Stimulated activated CD8-positive, alpha-beta memory T cell treated with anti-CD3 and anti-CD28 coated beads, Interleukin-15, amount 100 ng/mL, for 48 hours (primary cell): ENCODE measurements at places on chromosomes 5 and 9.
A peak's percentile ranks its signal among the peaks of the same experiment; 100 is the strongest.

DNA sequence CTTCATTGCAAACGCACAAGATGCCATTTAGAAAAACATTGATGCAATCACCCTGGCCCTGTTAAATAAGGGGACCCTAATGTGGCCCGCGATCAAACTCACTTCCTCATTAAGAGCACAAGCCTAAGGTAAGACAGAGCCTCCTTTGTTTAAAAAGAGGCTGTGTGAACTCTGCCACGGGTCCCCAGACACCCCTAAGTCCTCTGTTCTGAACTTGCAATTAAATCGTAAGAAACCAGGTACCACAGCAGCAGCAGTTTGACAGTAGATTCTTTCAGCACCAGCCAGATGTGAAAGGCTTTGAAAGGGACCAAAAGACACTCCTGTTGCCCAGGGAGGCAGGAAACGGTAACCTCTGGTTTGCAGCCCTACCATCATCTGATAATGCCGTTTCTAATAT is 346.3 kb downstream of the TMEM167A start:
- no peak for DNase-seq

DNA sequence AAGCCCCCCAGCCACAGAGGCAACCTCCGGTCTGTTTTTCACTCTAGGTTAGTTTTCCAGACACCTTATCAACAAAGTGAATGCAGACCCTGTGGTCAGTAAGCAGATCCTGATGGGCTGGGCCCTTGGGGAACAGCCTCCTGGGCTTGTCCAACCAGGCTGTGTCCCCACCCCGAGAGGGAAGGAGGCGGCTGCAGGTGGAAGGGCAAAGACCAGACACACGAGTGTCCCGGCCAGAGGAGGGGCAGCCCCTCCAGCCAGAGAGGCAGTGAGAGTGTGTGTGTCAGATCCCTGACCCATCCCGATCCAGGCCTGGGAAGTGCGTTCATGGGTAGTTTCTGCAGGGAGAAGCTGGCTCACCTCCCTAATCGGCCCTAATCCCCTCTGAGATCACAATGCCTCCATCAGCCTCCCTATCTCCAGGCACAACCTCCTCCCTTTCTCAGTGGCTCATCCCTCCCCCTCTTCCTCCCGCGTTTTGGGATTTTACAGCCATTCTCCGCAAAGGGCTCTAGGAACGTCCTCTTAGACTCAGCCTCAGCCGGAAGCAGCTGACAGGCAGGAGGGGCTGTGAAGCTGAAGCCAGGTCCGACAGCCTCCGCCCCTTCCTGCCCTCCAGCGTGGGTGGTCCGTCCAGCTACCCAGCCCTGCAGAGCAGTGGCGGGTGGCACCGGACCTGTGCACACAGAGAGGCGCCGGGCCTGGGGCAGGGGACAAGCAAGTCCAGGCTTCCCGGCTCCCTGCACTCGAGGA is 9.7 kb downstream of the SLC12A7 start:
- no peak for DNase-seq

DNA sequence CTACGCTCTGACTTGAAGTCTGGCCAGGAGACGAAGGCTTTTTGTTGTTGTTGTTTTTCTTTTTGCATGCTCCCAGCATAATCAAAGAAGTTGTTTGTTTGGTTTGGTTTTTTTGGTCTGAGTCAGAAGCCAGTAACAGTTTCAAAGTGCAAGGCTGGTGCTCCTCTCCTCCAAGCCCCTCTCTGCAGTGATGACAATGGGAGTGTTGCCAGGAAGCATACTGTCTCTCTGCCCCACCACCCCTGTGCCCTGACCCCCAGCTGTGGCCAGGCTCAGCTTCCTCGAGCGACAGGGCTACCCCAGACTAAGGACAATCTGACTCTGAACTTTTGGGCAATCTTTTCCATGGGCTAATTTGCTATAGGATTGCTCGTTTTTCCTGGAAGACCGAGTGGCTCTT is 173.8 kb upstream of the PITX1 start:
- no peak for DNase-seq

DNA sequence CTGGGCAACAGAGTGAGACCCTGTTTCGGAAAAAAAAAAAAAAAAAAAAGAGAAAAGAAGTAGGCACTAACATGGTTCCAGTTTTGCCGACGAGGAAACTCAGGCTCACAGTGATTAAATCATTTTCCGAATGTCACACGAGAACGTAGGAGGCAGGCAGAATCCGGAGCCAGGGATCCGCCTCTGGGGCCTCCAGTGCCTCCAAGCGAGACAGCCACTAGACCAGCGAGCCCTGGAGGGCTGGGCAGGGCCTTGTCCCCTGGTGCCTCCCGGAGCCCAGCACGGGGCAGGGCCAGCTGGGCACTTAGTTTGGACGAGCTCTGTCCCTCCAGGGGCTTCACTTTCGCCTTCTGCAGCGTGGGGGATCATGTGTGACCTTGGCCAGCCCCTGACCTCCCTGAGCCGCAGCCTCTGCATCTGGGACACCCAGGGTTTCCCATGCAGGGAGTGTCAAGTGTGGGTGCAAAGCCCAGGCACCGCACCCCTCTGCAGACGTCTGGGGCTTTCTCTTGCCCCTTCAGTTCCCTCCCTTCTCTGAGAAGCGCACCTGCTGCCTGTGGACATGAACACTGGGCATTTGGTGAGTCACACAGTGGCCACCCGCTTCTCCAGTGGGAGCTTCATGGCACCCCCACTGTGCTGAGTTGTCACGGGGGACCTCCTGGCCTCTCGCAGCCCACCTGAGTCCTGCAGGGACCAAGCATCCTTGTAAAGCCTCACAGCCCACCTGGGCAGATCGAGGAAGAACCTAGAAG is 80.3 kb downstream of the RXRA start:
- DNase-seq = no peak

- no peak for DNase-seq
Measured at GRCh38 chr5:8366266-8366665, 497.3 kb downstream of the MTRR start.

- DNase-seq = no peak
Measured at GRCh38 chr9:74479711-74480110, 17.4 kb upstream of the RORB start.

DNA sequence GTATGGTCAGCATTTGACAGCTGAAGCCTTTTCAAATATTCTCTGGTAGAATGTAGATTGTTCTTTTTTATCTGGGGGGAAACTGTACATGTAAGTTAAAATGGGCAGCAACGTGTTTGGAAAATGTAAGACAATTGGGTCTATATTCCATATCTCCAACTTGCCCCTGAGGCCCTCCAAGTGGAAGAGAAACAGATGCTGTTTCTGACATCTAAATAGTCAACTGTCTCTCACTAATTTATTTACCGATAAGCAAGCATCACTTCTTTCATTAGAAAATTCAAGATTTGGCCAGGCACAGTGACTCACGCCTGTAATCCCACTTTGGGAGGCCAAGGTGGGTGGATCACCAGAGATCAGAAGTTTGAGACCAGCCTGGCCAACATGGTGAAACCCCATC is 120.2 kb upstream of the TBCA start:
- no peak for DNase-seq

DNA sequence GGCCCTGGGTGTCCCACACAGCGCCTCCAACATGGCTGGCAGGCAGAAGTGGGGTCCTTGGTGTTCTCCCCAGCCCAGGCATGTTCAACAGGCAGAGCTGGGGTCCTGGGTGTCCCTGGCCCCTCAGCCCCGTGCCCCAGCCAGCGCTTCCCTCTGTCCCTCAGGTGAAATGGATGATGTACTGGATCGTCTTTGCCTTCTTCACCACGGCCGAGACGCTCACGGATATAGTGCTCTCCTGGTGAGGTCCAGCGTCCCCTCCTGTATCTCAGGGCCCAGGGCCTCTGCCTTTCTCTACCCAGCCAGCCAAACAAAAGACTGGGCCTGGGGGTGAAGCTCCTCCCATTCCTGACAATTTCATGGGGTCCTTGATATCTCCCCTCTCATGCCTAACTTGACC is 2.4 kb downstream of the REEP2 start:
- no peak for DNase-seq

DNA sequence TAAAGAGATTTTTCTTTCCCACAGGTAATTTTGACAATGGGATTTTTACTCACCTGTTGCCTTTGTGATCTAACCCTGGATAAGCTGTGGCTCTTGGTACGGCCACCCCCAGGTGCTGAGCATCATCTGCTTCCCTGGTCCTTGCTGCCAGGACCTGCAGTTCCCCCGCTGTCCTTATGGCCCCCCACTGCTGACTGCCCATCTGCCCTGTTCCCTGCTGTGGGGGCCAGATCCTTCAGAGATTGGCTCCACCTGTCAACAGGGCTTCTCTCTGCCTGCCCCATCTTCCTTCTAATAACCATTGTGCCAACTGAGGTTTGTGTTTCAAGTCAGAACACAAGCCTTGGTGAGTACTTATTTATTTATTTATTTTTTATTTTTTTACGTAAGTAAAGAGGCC is 183.3 kb downstream of the MAPKAP1 start:
- no peak for DNase-seq

- no peak for DNase-seq
Measured at GRCh38 chr9:115615821-115616665, 498.1 kb upstream of the TNC start.

- DNase-seq = no peak
Measured at GRCh38 chr9:115016344-115016743, 86.0 kb upstream of the TNFSF8 start.

DNA sequence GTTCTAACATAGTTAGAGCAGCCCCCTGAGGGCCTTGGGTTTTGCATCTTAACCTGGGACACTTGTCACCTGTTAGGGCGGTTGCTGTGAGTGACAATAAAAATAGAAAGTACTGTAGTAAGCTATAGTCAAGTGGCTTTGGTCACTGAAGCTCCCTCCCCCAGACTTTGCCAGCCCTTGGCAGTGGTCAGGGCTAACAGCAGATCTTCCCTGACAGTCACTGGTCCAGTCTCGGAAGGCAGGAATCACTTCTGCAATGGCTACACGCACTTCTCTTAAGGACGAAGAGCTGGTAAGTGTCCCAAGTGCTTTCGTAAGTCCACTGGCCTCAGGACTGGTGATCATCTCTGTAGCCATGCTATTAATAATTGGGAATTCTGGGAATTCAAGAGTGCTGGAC is 115.0 kb upstream of the RUSC2 start:
- DNase-seq = no peak

- DNase-seq = no peak
Measured at GRCh38 chr9:131290036-131290766, 678 bp downstream of the PLPP7 start.

DNA sequence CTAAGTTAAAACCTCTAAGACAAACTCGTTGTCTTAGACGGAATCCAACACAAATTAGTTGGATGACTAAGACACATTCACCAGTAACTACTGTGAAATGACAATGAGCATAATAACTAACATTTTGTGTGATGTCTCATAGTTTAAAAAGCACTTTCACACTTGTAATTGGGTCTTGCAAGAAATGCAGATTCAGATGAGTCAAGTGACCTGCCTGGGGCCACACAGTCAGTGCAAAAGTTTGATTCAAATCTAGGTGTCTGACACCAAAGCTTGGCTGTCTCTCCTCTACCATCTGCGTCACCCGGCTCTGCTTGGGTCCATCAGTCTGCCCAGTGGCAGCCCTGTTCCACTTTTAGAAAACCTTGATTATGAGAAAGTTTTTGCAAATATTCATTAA is 143.7 kb downstream of the TTLL11 start:
- no peak for DNase-seq

DNA sequence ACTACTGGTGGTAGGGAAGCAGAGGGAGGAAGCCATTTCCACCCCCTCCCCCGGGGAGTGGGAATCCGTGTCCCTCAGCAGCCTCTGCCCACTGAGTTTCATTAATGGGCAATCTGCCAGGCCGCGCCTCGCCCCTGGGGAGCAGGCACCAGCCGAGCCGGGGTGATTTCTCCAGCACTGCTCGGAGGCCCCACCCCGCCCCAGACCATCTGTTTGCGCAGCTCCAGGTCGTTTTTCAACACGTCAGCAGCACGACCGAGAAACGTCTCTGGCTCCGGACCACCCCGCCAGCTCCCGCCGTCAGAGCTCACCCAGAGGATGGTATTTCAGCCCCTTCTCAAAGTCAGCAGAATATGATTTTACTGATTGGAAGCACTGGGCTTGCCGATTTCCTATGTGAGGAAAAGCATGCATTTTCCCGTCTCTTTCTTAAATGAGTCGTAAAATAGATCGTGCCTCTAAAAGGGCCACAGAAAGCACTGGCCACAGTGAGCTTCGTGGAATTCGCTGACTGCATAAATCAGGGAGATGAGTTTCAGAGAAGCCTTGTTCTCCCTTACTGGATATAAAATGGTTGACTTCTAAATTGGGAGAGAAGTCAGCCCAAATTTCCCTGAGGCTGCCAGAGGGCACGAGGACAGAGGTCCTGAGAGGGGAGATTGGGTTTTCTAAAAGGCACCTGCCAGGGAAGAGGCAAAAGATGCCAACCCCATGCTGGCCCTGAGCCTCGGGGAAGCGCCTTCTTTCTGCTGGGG is 47.0 kb downstream of the OLFM1 start:
- DNase-seq = no peak

GRCh38 chr9:26983340-26983739 is 22.1 kb downstream of the LRRC19 start:
- DNase-seq = no peak

- DNase-seq = no peak
Measured at GRCh38 chr9:87223392-87224246, 274.0 kb upstream of the DAPK1 start.

- DNase-seq = no peak
Measured at GRCh38 chr5:173236531-173237142, 1.6 kb upstream of the NKX2-5 start.

GRCh38 chr5:66987126-66987525 is 209.5 kb downstream of the CD180 start:
- DNase-seq = no peak

- no peak for DNase-seq
Measured at GRCh38 chr5:98314292-98314691, 459.2 kb upstream of the RGMB start.

GRCh38 chr9:113516840-113517577 is 53.5 kb downstream of the RGS3 start:
- peak; percentile 79 for DNase-seq

DNA sequence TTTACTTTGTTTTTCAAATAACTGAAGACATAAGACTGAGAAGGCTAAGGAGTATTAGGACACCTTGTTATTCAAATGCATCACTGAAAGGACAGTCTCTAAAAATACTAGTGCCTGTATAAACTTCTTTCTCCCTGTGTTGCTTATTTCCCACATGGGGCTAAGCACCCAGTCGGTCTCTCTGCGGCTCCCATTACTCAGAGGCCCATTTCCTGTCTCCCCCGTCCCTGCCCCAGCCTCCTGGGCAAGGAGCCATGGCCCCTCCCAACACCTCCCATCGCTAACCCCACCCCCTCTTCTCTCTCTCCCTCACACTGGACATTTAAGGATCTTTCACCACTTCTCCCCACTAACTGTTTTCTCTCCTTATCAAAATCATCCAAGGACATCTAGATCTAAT is 81.9 kb downstream of the EBF1 start:
- DNase-seq = no peak
